ENCODE measurements at places on chromosomes 12 and 14.

- DNase-seq = no peak
Observed at GRCh38 chr14:56244138-56244789, 126.1 kb downstream of the PELI2 start.

GRCh38 chr14:100736269-100737180 lies 9.8 kb downstream of the DLK1 start:
- DNase-seq = no peak

DNA sequence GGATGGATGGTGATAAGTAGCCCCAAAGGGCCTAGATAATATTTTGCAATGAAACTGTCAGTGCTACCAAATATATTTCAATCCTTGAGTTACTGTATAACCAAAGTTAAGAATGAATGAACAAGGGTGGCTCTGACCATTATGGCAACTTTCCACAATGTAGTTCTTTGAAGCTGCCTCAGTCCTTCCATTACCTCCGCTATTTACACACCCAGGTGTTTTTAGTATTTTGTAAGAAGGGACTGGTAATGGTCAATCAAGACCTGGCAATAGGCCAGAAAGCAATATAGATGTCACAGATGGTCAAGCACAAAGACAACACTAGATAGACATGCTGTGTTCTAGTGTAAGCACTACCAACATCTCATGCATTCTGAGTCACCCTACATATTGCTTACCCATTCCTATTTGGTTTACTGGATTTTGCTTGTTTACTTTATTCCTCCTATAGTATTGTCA lies 16.3 kb downstream of the DUSP16 start:
- no peak for DNase-seq

DNA sequence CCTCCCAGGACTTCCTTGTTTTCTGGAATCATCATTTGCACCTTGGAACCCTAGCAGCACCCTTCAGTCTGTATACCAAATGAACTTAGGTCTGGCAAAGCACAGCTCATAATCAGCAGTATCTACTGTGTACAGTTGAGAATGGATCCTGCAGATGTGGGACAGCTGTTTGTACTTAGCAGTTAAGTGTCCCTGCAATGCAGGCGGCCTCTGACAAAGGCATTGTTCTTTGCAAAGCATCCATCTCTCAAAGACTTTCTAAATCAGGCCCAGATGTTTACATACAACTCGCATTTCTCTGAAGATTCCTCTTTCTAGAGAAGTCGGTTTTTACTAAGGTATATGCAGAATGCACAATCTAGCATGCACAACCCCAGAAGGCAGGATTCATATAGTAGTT lies 170.5 kb upstream of the RBM19 start:
- no peak for DNase-seq

GRCh38 chr12:106126441-106127337 lies 12.1 kb downstream of the NUAK1 start:
- no peak for DNase-seq

DNA sequence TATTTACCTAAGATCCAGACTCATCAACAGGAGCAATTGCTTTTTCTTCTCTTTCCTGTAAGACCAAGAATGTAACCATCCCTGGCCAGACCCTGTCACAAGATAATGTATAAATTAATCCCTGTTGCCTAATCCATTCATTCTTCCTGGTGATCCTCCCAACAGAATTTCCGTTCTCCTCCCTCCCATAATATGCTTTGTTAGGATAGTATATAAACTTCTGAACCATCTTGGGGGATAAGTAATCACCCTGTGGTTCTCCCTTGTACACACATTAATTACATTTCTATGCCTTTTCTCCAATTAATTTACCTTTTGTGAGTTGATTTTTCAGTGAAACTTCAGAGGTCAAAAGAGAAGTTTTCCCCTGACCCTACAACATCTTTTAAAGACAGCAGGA lies 76.2 kb upstream of the RASSF8 start:
- DNase-seq = no peak

DNA sequence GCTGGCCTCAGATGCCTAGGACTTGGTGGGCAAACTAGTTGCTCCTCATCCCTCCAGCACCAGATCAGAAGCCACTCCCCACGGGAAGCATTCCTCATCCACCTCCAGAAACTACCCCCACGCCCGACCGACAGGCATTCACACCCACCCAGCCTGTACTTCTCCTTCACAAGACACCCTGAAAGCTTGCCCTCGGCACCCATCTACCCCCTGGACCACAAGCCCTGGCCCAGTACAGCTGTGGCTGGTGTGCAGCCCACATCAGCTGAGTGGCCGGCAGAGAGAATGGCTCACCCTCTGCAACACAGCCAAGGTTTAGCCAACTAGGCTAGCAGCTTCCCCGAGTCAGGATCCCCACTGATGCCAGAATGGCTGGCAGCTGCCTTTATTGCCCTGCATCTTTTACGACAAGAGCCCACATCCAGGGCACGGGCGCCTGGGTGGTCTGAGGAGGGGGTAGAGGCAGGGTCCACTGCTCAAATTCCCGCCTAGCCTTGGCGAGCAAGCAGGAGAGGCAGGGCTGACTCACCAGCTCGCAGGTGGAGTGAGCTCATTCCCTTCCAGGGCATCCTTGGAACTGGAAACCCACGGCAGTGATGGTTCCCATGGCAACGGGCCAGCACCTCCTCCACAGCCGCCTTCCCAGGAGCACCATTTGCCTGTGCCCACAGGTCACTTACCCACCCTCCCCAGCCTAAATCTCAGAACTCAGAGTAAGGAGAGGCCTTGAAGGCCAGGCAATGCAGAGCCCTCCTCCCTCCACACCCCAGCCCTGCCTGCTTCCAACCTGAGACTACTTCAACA lies 17.1 kb downstream of the ACTN1 start:
- no peak for DNase-seq

DNA sequence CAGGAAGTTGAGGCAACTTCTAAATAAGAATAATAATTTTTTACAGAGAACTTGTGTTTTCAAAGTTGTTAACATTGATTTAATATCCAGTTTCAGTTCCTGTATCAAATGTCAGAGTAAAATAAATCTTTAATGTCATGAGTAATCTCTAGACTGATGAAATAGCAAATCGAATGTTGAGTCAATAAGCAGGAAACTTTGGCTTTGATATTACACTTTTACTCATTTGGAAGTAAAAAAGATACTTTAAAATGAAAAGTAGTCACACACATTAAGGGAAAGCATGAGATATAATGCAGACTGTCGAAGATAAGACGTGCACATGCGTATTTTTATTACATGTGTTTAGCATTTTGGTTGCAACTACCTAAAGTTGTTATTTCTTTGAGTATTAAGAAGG lies 78.2 kb upstream of the PTGDR start:
- no peak for DNase-seq

DNA sequence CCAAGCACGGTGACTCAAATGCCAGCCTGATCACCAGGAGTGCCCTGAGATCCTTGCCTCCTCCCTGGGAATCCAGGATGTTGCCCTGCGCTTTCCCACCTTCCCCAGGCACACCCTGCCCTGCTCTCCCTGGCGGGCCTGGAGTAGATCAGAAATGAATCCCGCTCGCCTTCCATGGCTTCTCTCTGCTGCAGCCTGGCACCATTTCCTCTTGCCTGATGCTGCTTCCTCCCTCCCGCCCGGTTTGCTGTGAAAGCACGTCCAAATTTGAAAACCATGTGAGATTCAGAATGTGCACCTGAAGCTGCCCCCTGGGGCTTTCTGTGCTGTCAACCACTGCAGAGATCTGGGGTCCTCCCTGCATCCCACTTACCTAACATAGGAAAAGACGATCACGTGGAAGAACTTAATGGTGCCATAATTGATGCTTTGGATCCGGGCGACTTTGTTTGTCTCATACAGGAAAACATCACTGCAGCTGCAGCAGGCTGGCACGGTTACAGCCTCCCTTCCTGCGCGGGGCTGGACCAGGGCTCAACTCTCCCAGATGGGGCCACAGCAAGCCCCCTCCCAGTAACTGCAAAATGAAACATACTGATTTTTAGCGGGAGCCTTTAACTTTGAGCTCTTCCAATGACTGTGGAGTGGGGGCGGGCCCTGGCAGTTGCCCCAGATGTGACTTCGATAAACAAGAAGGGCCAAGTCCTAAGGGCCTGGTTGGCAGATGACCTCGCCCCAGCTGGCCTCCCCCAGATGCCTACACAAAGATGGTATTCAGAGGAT lies 24.9 kb upstream of the C12orf76 start:
- no peak for DNase-seq
